AG10803 (cell line): ENCODE measurements at places on chromosomes 1 and 21.

GRCh38 chr1:200415789-200416593 lies 6.2 kb upstream of the ZNF281 start:
- DNase-seq, result peak; percentile 97

DNA sequence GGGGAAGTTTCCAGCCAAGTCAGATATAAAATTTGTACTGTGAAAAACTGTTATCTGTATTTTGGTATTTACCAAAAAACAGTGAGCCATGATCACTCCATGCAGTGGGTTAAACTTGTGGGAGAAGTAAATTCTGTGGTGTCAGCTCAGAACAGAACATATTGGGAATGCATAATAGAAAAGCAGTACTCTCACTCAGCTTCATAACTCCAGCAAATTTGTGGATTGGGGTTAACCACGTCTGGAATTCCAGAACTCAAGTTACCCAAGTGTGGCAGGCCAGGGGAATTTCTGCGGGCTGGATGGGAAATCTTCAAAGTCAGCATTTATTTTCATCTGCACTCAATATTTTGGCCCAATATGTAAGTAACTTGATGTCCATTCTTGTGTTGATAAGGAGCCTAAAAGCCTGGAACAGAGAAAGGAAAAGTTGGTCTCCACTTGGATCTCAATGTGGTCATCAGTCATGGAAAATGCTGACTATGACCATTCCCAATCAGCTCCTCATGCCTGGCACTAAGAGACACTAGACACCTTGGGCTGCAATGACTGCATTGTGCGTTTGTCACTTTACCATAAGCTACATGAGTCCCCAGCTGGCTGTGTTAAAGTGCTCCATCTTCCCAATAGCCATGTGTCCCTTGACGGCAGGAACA lies 39.1 kb upstream of the ENAH start:
- peak; percentile 95 for DNase-seq

DNA sequence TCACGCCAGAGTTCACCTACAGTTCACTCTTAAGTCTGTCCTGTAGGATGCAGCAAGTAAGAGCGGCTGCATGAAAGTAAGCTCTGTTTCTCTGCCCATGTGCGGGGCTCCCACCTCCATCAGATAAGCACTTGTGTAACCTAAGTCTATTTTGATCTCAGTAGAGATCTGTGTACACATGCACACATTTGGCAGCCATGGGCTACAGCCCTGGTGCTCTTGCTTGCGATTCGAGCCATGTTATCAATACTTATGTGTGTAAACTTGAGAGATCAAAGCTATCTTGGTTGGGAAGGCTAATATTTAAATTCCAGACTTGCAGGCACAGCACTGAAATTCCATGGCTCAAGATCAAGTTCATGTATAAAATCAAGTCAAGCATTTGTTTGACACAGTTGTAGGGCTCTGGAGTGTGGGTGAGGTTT lies 244.7 kb upstream of the FGGY start:
- DNase-seq, result no peak

DNA sequence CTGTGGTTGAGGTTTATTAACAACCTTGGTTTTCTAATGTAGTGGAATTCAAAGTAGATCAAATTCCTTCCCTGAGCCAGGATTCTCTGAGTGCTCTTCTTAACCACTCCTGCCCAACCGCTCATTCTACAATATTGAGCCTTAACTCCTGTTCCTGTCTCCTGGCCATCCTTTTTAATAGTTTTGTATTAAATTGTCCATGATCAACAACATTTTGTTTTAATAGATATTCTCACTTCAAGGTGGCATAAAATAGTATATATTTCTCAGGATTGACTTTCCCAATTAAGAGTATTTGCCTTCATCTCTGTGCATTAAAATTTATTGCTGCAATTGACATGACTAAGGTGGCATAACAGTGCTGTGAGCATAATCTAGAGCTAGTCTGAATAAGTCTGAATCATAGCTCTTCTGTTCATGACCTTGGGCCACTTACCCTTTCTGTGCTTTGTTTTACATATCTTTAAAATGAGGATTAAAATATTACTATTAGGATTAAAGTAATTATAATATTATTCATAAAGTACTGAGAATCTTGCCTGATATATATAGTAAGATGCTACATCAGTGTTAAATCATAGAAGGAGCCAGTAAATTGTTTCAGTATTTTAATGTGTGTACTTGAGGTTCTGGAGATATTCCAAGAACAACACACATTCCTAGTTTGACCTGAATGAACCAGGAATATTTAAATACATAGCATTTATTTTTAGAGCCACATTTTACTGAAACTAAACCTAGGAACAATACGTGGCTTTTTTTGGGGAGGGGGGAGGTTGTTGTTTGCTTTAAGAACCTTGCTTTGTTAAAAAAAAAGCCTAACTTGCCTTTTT lies 76.4 kb downstream of the ADGRL2 start:
- DNase-seq, result peak; percentile 22

GRCh38 chr1:207440626-207441025 lies 13.5 kb upstream of the CR2 start:
- no peak for DNase-seq

DNA sequence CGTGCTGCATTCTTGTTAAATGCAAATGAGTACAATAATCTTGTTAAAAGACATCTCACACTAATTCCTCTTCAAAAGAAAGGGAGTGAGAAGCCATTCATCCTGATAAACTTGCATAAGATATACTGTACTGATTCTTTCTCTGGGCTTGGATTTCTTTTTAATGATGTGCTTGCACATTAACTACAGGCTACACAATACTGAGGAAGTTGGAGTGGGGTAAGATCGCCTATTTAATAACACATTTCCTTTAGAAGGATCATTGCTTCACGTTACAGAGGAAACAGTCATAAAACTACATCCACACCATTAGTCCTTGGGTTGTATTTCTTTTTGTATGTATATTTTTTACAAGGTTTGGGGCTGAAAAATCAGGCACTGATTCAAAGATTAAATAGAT lies 36.6 kb downstream of the NRIP1 start:
- no peak for DNase-seq

DNA sequence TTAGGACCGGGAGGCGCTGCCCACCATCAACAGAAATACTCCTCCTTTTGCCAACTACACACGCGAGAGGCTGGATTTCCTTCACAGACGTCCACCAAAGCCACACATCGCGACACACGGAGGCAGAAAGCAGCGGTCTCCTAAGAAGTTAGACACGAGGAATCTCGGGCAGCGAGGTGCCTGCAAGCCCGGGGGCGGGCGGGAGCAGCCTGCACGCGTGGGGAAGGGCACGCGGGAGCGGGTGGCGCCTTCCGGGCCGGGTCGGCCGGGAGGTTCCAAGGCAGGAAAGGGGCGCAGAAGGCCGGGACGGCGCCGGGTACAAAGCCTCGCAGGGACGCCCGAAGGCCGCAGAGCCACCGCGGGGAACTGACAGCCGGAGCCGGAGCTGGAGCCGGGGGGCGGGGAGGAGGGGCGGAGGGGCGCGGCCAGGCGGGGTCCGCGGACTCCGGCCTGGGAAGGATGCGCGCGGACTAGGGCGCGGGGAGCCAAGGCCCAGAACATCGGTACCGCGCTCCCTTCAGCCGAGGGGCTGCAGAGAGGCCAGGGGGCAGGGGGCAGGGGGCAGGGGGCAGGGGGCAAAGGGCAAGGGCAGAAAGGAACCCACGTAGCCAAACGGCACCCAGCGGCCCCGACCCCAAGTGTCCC lies 722 bp downstream of the NPHP4 start:
- DNase-seq, result peak; percentile 11

DNA sequence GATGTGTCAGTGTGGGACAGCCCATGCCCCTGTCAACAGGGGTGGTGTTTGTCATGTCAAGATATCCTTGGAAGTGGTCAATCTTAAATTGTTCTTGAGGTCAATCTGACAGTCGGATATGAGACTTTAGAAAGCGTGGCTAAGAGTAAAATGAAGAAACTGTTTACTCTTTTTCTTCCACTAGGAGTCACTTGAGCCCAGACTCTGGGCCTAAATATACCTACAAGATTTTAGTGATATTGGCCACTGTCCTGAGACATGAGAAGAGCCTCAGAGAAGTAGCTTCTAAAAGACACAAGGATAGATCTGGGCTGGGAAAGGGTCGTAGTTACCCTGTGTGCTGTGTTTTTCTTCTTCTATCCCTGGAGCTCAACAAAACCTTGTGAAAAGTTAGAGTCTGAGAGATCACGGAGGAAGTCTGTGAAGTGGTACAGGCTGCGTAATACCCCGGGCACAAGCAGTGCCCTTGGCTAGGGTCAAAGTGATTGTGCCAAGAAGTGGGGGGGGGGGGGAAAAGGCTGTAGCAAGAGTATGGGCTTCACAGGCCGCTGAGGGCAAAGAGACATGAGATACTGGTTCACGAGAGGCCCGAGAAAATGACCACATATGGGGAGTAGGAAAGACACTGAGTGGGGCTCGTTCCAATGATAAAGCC lies 355.2 kb upstream of the GREM2 start:
- DNase-seq, result peak; percentile 3

DNA sequence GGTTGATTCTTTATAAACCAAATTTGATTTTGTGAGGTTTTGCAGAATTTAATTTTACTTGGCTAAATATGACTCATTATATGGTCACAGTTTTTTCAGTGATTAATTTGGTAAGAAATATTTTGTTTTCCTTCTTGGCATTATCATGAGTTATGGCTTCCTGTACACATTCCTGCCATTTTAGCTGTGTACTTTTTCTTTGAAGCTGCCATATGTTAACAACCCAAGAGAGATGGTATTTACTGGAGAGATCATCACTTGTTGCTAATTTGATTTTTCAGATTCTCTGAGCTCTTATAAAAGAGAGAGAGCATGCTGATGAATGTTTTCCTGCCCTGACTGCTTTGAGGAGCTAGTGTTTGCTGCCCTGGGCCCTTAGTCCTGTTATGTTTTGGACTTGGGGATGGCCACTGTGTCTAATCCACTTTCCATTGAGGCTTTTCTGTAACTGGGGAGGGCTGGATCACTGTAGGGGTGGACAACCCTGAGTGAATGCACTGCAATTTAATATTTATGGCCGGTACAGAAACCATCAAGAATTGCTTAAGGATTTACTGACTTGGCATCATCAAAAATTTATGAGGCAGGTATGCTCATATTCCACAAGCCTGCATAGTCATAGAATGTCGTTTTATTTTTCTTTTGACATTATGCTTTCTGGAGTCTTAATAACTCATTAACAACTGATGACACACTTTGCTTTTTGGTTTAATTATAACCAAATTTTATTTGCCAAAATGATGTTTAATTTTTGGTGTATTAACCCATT lies 200.9 kb downstream of the DISC1 start:
- peak; percentile 97 for DNase-seq

- DNase-seq, result peak; percentile 46
These were observed 172.7 kb upstream of the FGGY start for GRCh38 chr1:59124166-59124565.

DNA sequence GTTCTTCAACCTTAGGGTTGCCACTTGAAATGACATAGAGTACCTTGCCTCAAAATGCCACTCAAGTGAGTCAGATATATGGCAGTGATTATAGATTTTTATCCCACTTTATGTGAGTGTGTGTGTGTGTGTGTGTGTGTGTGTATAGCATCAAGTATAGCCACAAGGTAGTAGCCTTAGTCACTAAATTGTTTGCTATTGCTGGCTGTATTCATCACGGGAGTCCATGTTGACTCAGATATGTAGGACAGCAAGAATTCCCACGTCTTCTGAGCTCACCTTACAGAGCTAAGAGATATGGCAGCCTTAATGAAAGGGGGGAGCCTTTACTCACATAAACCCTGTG lies 9.3 kb downstream of the ETS2 start:
- no peak for DNase-seq

DNA sequence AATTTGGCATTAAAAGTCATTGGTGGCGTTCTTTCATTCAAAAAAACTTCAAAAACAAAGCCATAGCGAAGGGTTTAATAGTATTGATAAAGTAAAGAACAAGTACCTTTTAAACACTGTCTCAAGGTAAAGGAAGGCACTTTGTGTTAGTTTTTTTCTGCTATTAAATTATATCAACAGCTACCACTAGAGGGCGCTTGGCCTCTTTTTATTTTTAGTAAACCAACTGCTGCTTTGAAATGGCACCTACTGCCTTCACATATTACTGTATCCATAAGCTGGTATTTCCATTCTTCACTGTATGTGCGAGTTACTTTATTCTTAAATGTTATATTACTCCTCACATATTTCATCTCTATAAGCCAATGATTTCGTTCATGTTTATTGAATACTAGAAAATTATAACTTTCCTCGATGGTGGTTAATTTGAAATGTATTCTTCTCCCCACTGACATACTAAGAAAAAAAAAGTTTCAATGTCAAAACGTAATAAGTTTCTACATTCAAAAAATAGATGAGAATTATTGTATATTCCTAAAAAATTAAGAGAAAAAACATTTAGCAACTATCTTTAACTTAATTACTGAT lies 125.7 kb upstream of the CXADR start:
- DNase-seq, result peak; percentile 53

DNA sequence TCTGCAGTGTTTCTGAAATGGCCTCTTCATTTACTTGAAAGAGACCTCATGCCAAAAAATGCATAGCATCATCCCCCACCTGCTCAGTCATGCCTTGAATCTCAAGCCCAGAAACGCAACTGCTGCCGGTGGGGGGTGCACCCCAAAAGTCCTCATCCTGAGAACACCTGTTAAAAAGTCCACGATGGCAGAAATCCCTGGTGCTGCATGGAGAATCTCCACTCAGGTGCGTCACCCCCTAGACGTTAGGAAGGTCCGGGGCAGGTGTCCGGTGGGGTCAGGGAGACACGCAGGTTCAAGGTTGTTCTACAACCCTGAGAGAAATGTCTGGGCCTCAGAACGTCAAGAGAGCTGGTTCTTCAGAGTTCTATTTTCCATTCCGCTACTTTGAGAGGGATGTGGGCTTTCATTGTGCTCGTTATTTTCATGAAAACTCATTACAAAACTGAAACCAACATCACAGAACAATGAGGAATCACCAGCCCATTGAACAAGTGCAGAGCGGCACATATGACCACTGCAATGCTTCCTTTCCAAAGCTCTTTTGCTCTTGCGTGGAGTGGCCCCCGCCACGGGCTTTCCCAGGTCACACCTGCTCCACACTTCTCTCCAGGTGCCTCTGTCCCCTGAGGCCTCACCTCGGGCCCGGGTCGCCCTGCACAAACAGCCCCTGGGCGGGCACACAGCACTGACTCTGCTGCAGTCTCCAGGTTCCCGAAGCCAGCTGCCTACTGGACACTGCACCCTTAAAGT lies 201.9 kb downstream of the TOMM20 start:
- DNase-seq, result no peak

GRCh38 chr1:200628223-200628881 lies 7.8 kb upstream of the KIF14 start:
- DNase-seq, result no peak

GRCh38 chr21:15293240-15293639 lies 228.4 kb upstream of the NRIP1 start:
- peak; percentile 84 for DNase-seq
